ENCODE measurements at places on chromosomes 3 and 15. TPM values are rescaled to one million over a fixed set of nuclear protein-coding genes. Genes with fewer than 3 reads are reported as not detected.

DNA sequence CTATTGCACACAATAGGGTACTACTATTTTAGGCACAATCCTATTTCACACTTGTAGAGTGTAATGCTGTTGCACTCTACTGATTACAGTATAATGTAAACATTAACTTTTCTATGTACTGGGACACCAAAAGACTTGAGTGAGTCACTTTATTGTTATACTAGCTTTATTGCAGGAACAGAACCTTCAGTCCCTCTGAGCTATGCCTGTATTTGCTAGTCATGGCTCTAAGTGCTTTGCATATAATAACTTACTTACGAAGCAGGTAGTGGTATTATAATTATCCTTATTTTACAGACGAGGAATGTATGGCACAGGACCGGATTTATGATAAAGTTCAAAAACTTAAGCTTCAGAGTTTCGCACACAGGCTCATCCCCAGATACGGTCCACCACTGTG, 106.6 kb upstream of the SLC6A6 start:
- DNase-seq, result no peak

DNA sequence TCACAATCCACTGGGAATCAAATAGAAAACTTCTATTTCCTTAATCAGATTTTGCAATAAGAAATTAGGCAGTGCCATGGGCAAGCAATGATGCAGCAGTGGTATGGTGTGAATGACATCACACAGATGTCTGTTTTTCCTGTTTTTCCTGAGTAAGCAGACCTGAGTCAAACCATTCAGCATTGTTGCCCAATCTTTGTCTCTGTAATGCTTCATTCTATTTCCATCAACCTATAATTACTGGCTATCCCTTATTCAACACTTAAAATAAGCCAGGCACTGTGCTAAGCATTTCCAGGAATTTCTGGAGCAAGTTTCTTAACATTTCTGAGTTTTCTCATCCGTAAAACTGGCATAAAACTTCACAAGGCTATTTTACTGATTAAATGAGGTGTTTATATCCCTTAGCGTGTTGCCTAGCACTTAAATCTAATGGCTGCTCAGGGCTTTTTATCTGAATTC, 11.3 kb upstream of the OXSR1 start:
- no peak for DNase-seq

DNA sequence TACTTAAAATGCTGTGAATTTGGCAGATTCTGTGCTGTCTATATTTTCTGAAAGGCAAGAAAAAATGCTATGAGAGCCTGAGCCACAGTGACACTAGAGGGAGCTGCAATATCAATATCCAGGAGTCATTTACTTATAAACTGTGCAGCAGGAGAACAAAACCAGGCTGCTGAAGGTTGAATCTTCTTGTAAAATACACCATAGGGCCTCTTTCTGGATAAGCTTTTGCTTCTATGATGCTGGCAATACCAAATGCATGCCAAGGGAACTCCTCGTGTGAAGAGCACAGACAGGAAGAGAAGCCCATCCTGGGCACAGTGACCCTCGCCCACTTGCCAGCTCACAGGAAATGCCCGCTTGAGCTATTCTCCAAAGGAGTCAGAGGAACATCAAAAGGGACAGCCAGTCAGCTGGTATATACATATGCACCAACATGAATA, 48.0 kb upstream of the TSPAN3 start:
- peak; percentile 64 for DNase-seq

DNA sequence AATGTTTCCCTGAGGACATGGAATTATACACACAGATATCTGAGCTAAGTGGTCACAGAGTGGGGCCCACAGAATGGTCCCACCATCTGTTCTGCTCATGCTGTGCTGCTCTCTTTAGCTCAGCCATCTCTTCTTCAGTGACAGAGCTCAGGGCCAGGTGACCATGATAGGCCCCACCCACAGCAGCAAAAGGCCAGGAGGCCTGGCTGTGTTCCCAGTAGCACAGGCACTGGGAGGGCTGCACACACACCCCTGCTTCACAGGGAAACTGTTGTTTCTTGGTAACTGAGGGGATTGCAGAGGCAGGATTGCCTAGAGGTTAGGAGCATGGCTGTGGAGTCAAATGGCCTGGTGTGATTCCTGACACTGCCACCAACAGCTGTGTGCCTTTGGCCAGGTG, 4.8 kb upstream of the FBXW12 start:
- no peak for DNase-seq

ISLR2 gene
- total RNA-seq, result not detected

DNA sequence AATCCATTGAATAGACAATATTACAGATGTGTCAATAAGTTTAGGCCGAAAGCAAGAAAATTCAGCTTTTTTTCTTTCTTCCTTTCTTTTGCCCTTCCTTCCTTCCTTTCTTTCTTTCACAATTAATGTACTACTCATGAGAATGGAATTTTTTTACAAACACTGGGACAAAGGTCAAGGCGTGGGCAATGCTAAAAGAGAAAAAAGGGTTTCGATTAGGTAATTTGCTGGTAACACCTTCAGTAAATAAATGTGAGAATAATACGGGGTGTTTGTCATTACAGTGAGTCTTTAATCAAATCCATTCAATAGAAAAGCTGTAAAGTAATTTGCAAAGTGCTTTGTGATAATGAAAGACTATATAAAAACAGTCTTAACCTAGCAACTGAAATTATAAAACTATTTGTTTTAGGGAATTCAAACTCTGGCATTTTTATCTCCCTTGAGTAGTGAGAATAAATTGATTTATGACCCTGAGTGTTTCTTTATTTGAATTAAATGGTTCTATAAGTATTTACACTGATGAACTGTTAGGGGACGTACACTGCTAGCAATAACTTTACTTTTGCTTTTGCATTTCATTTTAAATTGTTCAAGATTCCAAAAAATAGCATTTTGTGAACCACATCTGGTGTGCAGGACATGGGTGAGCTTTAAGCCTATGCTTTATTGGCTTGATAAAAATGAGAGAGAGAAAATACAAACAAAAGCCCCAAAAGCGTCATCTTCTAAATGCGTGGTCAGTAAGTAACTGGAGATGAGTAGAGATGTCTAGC, 104.2 kb upstream of the THRB start:
- no peak for DNase-seq

CLEC3B gene
- total RNA-seq, result not detected

DNA sequence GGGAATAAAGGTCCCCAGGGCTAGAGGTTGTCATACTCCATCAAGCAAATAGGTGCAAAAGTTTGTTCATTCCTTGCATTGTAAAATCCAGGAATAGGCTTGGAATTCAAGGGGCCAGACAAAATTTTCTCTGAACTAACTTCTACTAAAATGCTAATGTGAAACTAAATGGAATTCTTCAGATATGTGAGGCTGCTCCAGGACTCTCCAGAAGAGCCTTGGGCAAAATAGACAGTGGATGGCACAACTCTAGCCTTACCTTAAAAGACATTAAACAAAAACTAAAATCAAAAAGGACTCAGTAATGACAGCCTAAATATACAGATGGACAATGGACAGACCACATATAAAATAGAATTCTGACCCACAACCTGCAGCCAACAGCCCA, 130.8 kb upstream of the STRIT1 start:
- no peak for DNase-seq

LSAMP gene
- not detected for total RNA-seq

CSPG4 gene
- total RNA-seq, result not detected

- no peak for DNase-seq
Observed at GRCh38 chr3:107992976-107993684, 97.7 kb downstream of the CD47 start.

MOBP gene
- not detected for total RNA-seq

GRCh38 chr15:63244399-63244798, 33.0 kb upstream of the APH1B start:
- no peak for DNase-seq

GRCh38 chr3:159996018-159996417, 7.4 kb downstream of the IL12A start:
- DNase-seq, result no peak

UQCRC1 gene
- total RNA-seq, result 232 TPM

GRCh38 chr15:90957031-90957790, 2.5 kb downstream of the RCCD1 start:
- DNase-seq, result no peak

OR5AC2 gene
- not detected for total RNA-seq

- DNase-seq, result no peak
Observed at GRCh38 chr3:7682822-7683229, 818.8 kb upstream of the LMCD1 start.
